SK-N-SH (cell line): ENCODE measurements at places on chromosomes 3 and 15.

DNA sequence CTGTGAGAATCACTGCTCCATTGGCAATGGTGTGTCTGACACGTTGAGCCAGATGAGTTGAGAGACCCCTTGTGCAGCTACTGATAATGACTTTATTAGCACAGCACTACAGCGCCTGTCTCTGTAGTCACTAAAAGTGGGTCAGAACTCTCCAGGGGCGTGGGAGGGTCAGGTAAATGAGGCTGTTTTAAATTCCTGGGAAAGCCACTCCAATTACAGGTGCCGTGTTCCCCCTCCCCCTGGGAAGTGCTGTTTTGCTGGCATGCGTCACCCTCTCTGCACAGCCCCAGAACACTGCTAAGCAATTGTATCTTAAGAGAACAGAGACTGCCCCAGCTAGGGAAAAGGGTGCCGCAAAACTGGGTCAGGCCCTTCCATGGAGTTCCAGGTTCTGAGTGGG is 21.5 kb upstream of the CPNE9 start:
- DNase-seq, result no peak

DNA sequence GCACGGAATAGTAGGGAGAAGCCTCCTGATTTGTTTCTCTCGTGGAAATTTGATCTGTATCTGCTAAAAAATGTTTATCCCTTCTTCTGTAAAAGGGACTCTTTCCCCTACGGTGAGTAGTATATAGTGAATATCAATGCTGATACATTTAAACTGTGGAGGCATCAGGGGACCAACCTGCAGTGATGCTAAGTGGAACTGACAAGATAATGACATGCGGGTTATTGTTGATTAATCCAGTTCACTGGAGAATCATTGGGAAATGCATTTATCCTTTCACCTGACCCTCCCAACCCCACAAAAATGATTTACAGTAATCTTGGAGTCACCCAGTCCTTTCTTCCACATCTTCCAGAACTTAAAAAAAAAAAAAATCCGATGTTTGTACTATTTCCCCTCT is 264.8 kb downstream of the PTPRG start:
- DNase-seq, result no peak

DNA sequence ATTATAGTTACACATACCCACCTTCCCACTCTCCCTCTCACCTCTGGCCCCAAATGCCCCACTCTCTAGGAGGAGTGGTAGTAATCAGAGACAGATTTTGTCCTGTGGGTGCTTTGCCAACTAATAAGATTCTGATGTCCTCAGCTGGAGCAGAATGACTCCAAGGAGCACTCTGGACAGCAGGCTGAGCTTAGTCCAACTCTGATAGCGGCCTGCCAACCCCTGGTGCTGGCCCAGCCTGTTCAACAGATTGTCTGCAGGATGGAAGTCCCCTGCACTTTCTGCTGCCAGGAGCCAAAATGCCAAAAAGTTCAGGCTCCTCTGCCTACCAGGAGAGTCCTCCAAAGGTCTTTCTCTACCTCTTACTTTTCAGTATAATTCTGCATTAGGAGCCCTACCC is 160.5 kb upstream of the UMPS start:
- no peak for DNase-seq

- DNase-seq, result no peak
Measured at GRCh38 chr3:159829056-159829455, 159.6 kb upstream of the IL12A start.

- peak; percentile 30 for DNase-seq
Measured at GRCh38 chr3:8768364-8769087, 887 bp downstream of the OXTR start.

DNA sequence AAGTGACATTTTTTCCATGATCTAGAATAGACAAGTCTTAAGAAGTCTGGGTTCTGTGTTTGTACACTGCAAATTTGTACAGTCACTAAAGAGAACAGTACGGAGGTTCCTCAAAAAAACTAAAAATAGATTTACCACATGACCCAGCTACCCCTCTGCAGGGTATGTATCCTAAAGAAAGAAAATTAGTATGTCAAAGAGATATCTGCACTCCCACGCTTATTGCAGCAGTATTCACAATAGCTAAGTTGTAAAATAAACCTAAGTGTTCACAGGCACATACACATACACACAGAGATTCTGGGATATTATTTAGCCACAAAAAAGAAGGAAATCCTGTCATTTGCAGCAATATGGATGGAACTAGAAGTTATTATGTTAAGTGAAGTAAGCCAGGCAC is 120.4 kb downstream of the ZIC1 start:
- no peak for DNase-seq

- DNase-seq, result no peak
Measured at GRCh38 chr3:137938876-137939275, 71.1 kb upstream of the CLDN18 start.

DNA sequence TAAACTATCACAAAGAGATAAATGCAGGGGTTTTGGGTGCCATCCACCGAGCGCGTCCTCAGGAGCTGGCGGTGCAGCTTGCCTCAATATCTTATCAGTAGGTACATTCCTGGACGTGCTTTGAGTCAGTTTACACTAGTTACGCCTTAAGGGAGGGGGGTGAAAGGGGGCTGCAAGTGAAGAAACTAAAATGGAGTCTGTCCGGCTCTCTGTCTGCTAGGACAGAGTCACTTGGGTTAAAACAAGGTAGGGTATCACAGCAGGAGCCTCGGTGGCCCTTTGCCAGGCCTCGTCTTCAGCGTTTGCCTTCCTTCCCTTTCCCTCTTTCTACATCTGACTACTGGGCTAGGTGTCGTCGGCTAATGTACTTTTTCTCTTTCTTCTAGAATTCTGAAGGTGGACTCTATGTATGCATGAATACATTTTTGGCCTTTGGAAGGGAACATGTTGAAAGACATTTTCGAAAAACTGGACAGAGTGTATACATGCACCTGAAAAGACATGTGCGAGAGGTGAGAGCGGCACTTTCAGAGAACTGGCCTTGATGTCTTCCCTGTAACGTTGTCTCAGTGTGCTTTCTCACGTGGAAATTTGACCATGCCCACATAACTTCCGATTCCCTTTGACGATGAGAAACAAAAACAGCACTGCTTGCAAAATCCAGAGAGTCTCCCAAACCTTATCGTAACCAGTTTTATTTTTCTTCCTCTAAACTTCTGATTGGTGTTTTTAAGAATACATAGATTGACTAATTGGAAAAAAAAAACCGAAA is 28.8 kb downstream of the USP13 start:
- DNase-seq, result no peak
